NCI-H510A (cell line): ENCODE measurements at places on chromosomes 11 and 22.

DNA sequence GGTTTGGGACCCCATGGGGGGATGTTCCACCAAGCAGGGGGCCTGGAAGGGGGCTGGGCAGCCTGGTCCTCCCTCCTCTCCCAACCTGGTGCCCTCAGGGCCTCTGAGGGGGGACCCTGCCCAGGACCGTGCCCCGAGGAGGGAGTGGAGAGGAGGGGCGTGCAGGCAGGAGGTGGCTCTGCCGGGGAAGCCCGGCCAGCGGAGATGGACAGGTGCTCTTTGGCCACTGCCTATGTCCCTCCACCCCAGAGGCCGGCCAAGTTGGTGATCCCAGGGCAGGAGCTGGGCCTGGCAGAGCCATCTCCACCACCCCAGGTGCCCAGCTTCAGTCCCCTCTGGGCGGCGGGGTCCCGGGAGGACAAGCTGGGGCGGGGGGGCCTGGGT lies 2.4 kb downstream of the MUC2 start:
- DNase-seq: no peak

GRCh38 chr11:115214644-115215234 lies 289.5 kb downstream of the CADM1 start:
- DNase-seq: no peak

DNA sequence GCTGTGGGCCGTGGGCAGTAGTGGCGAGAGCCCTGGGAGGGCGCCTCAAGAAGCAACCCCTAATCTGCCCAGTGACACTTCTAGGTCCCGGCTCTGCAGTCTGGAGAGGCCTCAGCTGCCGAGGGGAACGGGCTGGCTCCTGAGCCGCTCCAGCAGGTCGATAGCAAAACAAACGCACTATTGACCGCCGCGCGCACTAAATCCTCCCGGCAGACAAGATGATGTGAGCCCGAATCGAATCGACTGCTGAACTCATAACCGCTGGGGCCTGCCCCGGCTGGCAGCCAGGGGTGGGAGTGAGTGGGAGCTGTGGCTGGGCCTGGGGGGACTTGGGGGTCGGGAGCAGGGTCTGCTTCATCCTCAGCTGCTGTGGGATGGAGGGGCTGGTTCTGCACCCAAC lies 36.1 kb downstream of the FLRT1 start:
- no peak for DNase-seq

GRCh38 chr11:19714387-19715363 lies 2.0 kb downstream of the NAV2 start:
- no peak for DNase-seq

GRCh38 chr22:20296598-20296997 lies 23.3 kb downstream of the DGCR6L start:
- no peak for DNase-seq

DNA sequence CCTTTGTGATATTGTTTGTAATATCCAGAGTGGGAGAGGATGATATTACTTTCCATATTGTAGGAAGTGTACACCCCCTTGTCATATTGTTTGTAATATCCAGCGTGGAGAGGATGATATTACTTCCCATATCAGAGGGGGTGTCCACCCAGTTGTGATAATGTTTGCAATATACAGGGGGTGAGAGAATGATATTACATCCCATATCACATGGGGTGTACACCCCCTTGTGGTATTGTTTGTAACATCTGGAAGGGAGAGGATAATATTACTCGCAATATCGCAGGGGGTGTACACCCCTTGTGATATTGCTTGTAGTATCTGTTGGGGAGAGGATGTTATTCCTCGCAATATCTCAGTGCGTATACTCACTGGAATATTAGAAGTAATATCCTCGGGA lies 61.5 kb downstream of the PRSS23 start:
- no peak for DNase-seq

DNA sequence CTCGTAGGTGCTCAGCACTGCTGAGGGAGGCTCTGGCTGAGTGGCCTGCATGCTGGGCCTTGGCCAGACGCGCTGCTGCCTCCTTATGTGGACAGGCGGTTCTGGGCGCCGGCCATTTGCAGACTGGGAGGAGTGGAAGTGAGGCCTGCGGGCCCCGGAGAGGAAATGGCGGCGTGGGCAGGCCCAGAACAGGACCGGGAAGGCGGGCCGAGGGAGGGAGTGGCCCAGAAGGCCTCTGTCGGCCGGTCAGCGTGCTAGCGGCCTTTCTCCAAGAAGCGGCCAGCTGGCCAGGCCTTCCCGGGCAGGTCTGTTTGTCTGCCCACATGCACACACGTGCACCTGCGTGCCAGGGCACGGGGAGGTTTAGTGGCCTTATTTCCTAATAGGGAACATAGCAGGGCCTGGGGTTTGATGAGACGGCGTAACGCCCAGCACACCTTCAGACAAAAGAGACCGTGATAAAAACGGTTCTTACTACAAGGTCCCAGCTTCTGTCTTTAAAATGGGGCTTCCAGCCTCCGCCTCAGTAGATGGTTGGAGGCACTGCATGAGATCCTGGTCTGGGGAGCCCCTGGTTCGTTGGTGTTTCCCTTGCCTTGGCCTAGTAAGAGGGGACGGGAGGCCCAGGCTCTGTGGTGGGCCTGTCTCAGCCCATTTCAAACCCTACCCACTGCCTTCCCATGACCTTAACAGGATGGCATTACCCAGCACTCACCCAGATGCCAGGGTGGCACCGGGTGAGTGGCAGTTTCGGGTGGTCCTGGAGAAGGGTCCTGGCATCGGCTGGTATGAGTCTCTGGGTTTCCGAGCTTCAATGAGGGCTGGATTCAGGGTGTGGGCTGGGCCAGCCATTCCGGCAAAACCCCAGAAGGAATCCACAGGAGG lies 65.1 kb upstream of the PPARA start:
- no peak for DNase-seq
